ENCODE measurements at places on chromosomes 4 and X.

GRCh38 chrX:136954930-136955329, 74.4 kb upstream of the RBMX start:
- peak; percentile 2 for DNase-seq

GRCh38 chr4:31947101-31947500, 1226.9 kb downstream of the PCDH7 start:
- DNase-seq = no peak

GRCh38 chrX:71910643-71910985, at the start of gene NHSL2:
TSS of gene NHSL2 (plus strand) at chrX:71910845.
- no peak for DNase-seq

DNA sequence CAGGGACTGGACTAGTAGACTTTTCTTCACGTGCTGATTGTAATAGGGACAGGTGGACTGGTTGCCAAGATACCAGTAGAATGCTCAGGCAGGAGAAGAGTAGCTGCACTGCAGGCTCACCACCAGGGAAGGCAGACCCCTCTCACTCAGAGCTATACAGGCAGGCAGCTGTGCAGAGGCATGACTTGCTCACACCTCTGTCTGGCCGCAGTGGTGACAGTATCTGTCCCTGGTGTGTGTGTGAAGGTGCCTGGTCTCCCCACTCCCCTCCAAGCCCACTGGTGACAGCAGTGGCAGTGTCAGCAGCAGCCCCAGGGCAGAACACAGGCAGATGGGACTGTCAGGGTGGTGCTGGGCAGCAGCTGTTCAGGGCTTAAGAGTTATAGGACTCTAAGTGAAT, 140.7 kb downstream of the RPS6KA6 start:
- DNase-seq = no peak

GRCh38 chr4:121096629-121097028, 24.3 kb upstream of the NDNF start:
- DNase-seq = no peak

GRCh38 chrX:11992271-11992670, 146.0 kb upstream of the FRMPD4 start:
- DNase-seq = no peak

DNA sequence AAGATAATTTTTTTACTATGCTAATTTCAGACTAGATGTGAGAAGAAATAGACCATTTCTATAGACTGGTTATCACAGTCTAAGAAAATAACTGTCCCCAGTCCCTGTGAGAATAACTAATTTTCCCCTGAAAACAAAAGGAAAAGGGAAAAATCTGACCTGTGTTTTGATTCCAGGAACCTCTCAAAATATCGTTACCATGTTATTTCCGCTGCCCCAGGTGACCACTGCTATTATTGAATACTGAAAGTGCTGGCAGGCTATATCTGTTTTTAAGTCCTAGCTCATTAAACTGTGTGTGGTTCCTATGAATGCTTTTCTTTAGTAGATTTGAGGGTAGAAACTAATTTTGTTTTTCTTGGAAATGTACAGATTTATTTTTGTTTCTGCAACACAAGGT, 83.6 kb downstream of the GAB1 start:
- DNase-seq = no peak

- no peak for DNase-seq
These were observed 341.7 kb upstream of the GATB start for GRCh38 chr4:152102436-152103000.

DNA sequence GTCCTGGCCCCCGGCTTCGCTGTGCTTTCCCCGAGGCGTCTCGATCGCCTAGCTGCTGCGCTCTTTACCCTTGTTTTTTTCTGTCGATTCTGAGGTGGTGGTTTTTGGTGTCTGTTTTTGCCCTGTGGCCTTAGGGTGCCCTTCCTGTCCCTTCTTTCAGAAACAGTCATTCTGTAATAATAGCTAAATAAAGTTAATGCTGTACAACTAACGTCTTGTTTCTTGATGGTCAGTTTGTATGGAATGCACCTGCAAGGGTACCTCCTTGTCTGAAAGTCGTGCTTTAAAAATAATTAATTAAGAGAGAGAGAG, 686 bp downstream of the FIP1L1 start:
- no peak for DNase-seq

DNA sequence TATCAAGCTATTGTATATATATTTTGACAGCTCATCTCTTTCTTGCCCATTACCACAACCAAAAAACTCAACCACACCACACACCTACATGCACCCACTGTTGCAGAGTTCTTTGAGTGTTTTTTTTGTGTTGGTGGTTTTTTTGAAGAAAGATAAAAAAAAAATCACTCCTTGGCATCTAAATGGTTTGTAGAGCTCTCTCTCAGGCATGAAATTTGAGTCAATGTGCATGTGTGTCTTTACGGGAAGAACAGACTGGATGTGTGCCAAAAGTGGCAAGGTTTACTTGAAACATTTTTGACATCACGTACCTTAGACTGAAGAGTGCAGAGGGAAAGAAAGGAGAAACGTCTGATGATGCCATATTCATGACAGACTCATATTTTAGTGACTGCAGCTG, 154.2 kb downstream of the FHIP1A start:
- peak; percentile 41 for DNase-seq

Measured in DMS153 (cell line).